Renal pelvis (tissue), 12 donors: ENCODE measurements at places on chromosomes 16 and 17. TPM values are rescaled to one million over a fixed set of nuclear protein-coding genes. Genes with fewer than 3 reads are reported as not detected.

- no peak for DNase-seq
Measured at GRCh38 chr16:72425571-72426341, 253.8 kb upstream of the PMFBP1 start.

- no peak for DNase-seq
Measured at GRCh38 chr16:23858542-23858941, 22.8 kb downstream of the PRKCB start.

GRCh38 chr17:79949656-79950209, 85.9 kb downstream of the TBC1D16 start:
- no peak for DNase-seq

DNA sequence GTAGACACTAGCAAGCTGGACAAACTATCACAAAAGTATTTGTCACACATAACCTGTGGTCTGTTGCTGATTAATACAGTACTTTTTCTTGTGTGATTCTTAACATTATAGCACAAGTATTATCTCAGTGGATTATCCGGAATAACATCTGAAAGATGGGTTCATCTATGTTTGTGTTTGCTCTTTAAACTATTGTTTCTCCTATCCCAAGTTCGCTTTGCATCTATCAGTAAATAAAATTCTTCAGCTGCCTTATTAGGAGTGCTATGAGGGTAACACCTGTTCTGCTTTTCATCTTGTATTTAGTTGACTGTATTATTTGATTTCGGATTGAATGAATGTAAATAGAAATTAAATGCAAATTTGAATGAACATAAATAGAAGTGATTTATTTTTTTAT, 14.5 kb downstream of the RNFT1 start:
- DNase-seq = no peak

DNA sequence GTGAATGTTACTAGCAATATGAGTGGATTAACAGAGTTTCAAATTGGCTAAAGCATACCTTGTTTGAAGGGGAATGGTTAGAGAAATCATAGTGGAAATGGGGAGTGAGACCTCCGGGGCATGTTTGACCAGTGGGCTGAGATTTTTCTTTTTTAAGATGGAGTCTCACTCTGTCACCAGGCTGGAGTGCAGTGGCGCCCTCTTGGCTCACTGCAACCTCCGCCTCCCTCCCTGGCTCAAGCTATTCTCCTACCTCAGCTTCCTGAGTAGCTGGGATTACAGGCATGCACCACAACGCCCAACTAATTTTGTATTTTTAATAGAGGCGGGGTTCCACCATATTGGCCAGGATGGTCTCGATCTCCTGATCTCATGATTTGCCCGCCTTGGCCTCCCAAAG, 9.6 kb downstream of the CDRT15 start:
- DNase-seq = no peak

- DNase-seq = no peak
Measured at GRCh38 chr17:79023886-79024771, at the start of gene C1QTNF1. Gene C1QTNF1 (plus strand): TSS chr17:79024169. CDS start chr17:79043969, 19,800 bp downstream.

DNA sequence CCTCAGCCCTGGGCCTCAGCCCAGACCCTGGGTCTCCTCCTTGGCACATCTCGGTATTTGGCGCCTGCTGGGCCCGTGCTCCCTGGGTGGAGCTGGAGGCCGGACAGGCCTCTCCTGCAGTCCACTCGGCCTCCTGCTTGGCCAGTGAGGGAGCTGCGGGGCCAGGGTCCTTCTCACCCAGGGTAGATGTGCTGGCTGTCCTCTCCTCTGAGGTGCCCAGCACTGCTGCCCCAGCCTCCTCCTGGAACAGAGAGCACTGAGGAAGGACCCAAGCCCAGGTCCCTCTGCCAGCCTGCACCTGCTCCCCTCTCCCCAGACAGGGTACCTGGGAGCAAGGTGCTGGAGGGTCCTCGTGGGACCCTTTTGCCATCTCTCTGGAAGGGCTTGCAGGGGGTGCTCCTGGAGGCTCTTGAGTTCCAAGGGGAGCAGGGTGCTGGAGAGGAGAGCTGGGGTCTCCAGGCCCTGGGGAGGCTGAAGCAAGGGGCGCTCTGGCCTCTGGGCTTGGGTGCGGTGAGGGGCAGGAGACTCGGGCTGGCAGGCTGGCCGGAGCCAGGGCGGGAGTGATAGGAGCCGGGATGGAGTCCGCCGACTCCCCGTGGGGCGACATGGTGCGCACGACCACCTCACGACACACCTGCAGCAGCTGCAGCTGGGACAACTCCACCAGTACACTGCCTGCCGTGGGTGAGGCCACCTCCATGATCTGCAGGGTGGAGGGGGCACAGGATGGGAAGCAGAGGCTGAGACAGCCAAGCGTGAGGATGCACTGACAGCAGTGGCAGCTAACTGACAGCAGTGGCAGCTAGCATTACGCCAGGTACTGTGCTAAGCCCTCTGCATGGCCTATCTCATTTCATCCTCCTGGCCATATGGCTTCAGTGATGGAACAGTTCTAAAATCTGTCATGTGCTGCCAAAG, 17.8 kb downstream of the TSPOAP1 start:
- DNase-seq = no peak

GRCh38 chr16:12178251-12178990, 201.9 kb downstream of the SNX29 start:
- peak; percentile 75 for DNase-seq

The TP53TG3C gene
- not detected for polyA plus RNA-seq

The EVI2B gene
- 3.1 TPM for polyA plus RNA-seq
